ENCODE measurements at places on chromosomes 11 and 22.

GRCh38 chr11:132312161-132312560 is 941.7 kb downstream of the NTM start:
- DNase-seq = peak; percentile 30

DNA sequence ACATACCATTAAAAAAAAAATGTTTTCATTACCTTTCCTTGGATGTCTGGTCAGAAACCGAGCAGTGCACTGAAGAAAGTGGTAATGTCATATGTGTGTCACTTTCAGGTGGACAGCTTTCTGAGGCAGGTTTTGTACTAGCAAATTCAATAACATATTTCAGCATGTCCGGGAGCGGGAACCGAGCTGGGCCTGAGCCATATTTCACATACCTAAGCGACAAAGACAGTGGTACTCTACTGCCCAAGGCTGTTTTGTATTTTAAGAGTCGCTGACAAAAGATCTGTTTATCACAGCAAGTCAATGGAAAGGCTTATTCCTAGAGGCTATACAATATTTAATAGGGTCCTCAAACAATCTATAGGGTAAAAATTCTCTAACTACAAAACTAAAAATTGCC is 38.0 kb downstream of the CLDN25 start:
- DNase-seq = no peak

GRCh38 chr22:43707648-43708047 is 104.5 kb downstream of the EFCAB6 start:
- no peak for DNase-seq

GRCh38 chr11:59778122-59778521 is 22.9 kb downstream of the STX3 start:
- DNase-seq = no peak

DNA sequence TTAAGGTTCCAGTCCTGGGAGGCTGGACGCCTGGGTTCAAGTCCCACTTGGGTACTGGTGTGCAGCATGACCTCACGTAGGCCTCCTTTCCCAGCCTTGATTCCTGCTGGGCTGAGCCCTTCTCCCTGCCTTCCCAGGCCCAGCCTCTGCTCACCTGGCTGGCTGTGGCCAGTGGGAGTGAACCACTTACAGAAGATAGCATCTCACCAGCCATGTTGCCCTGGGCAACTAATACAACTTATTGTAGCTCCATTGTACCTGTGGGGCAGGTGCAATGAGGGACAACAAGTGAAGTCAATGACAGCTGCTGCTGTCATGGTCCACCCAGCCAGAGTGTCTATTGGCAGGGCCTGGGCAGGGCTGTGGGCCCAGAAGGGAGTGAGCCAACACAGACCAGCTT is 48.4 kb upstream of the MPEG1 start:
- DNase-seq = peak; percentile 84

GRCh38 chr22:24077416-24077815 is 66.3 kb downstream of the CABIN1 start:
- no peak for DNase-seq

- no peak for DNase-seq
Measured at GRCh38 chr11:73017024-73017751, 124.9 kb downstream of the FCHSD2 start.

- DNase-seq = no peak
Measured at GRCh38 chr11:111999111-111999510, 26.1 kb upstream of the DLAT start.

GRCh38 chr22:17083811-17084441 is 874 bp upstream of the IL17RA start:
- DNase-seq = no peak

GRCh38 chr11:28539239-28540030 is 431.2 kb downstream of the METTL15 start:
- no peak for DNase-seq

DNA sequence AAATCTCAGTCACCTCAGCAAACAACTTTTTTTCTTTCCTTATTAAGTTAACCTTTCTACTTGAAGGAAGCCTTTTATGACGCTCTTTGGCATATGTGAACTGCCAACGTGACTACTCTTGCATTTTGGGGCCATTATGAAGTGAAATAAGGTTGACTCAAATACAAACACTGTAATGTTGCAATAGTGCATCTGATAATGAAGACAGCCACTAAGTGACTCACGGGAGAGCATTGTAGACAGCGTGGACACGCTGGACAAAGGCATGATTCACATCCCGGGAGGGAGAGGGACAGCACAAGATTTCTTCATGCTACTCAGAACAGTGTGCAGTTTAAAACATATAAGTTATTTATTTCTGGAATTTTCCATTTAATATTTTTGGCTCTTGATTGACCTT is 560.8 kb downstream of the ETS1 start:
- DNase-seq = no peak

DNA sequence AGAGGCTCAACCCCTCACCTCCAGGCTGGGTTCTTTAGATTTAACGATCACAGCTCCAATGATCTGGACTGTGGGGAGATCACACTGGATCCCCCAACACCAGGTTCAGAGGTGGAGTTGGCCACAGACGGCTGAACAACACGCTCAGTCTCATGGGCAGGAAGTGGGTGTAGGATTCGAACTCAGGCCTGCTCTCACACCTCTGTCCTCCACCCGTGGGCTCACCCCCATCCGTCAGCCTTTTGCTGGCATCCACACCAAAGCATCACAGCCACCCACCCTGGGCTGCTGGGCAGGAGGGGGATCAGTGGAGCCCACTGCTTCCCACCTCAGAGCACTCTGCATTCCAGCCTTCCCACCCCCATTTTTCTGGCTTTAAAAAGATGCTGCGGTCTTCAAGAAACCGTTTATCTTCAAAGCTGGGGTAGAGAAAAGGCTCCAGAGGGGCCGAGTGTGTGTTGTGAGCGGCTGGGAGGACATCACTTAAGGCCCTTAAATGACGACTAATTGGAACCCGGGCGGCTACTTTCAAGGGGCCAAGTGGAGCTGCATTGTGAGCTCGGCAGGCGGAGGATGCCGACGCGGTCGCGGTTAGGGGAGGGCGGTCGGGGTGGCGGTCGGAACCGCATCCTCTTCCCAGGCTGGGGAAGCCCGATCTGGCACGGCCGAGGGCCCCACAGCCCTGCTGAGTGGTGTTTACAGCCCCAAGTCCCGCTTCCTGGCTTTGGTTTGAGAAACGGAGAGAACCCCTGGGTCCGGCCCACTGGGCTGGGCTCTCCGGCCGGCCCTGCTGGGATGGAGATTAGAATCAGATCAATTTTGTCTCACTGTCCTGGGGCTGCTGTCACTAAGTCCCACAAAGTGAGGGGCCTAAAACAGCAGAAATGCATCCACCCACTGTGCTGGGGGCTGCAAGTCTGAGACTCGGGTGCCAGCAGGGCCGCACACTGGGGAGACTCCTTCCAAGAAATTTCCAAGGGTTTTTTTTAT is 15.9 kb upstream of the FGF3 start:
- DNase-seq = no peak

DNA sequence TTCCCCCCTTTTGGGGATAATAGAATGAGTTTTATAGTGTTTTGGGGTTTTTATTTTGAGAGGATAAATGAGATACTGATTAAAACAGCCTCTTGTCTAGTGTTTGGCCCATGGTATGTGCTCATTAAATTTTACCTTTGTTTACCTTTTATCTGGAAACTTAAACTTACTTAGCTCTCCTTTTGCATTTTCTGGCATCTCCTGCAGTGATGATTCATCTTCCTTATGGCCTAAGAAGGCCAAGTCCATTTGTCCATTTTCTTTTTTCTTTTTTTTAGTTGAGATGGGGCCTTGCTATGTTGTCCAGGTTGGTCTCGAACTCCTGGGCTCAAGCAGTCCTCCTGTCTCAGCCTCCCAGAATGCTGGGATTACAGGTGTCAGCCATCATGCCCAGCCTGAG is 156.3 kb downstream of the COMMD9 start:
- no peak for DNase-seq

DNA sequence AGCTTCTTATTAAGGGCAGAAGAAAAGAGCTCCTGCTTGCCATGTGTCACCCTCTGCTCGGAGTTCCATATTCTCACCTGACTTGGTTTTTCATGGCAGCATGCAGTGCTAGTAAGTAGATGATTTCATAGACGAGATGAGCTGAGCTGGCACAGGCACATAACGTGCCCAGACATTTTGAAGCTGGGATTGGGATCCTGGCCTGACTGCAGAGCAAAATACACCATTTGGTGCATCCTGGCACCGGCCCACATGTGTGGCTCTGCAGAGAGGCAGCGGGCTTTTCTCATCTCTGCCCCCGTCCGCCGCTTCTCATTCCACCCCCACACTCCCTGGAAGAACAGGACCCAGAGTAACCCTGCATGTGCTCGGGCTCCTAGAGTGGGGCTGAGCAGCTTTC is 24.8 kb downstream of the FAM118A start:
- DNase-seq = no peak

DNA sequence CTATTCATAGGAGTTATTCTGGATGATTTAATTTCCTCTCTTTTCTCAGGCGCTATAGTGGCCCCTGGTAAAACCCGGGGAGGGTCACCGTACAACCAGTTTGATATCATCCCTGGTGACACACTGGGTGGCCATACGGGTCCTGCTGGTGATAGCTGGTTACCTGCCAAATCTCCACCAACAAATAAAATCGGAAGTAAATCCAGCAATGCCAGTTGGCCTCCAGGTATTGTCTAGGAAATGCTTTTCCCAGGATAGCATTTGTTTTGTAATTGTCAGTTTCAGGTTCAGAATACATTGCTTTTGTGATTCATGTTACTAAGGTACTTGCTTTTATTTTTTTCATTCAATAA is 35.6 kb upstream of the ADSL start:
- DNase-seq = no peak

GRCh38 chr11:129458756-129459535 is 83.3 kb downstream of the BARX2 start:
- peak; percentile 44 for DNase-seq

- no peak for DNase-seq
Measured at GRCh38 chr11:27230192-27230572, 132.8 kb downstream of the CCDC34 start.

DNA sequence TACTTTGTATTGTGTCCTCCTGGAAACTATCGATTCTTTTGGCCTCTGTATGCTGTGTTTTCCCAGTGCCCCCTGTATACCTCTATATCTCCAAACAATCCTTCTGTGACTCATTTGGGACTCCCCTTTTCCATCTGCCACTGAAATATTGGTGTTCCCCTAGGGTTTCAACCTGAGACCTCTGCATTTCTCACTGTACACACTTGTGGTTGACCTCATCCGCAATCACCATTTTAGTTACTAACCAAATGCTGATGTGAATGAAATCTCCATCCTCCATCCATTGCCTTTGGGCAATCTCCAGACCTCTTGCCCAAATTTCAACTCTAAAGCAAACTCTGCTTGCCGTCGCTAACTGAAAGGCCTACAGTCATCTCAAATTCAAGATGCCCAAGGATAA is 190.6 kb upstream of the PLET1 start:
- no peak for DNase-seq

- DNase-seq = no peak
Measured at GRCh38 chr11:112019066-112019465, 6.1 kb upstream of the DLAT start.

DNA sequence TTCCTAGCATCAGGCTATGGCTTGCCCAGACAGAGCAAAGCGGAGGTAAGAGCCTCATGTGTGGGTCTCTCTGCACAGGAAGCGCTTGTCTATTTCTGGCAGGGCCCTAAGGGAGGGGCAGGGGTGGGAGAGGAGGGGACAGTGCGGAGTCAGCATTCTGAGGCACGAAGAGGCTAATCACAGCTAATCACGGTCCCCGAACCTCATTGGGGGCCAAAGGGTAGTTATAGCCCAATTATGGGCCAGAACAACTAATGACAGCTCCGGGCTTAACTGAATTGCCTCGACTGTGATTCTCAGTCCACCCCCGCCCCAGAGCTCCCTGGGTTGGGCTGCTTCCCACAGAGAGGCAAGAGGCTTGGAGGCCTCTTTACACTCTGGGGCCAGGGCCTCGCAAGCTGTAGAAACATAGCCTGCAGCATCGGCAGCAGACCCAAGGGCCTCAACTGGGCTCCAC is 72.7 kb upstream of the PRDM11 start:
- DNase-seq = no peak

- DNase-seq = no peak
Measured at GRCh38 chr11:19769820-19770219, 57.2 kb downstream of the NAV2 start.

DNA sequence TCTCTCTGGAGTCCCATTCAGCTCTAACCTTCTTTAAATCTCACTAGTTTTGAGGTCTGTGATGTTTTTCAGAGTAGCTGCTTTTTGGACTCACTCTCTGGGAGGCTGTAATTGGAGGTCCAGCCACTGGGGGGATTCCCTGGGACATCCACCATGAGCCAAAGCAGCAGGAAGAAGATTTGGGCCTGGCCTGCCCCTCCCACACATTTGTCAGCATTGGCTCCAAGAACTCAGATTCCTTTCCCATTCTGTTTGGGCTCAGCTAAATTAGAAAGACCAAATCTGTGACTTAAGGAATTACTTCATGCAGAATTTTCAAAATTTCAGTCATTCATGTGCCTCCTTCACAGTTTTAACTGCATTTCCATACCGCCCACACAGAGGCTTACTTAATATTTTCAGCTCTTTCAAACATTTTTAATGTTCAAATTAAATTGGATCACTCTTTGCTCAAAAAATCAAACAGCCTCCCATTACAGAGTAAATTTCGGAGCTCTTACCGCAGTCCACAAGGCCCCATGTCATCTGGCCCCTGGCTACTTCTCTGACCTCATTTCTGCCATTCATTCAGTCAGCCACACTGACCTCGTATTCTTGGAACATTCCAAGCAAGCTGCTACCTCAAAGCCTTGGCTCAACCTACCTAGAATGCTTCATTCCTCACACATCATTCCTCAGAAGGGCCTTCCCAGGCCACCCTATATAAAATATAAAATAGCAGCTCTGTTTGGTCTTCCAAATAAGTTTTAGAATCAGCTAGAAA is 54.5 kb upstream of the RRAS2 start:
- no peak for DNase-seq

GRCh38 chr11:2775083-2775625 is 75.4 kb upstream of the KCNQ1OT1 start:
- no peak for DNase-seq

GRCh38 chr11:94060401-94060800 is 39.2 kb downstream of the HEPHL1 start:
- DNase-seq = no peak

DNA sequence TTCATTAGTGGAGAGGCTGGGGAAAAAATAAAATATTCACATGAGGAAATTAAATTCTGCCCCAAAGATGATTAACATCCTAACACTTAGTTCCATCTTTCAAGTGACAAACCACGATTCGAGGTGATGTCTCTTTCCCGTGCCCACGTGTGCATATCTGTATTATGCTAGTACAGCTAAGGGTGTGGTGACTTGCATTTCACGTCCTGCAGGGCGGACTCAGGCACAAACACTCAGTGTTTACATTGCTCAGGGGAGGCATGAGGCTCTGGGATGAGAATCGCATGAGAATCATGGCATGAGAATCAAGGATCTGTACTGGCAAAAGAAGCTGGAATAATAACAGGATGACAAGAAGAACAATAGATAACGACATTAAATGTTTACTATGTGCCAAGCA is 179.4 kb downstream of the NTM start:
- DNase-seq = no peak
